T-helper 2 cell treated with Interferon-gamma antibody and Interleukin-4, amounts not matched to agents 5 μg/mL and 100 μg/mL, for 36 hours (primary cell): ENCODE measurements at places on chromosomes 11 and 22.
A peak's percentile ranks its signal among the peaks of the same experiment; 100 is the strongest.

- no peak for DNase-seq
Observed at GRCh38 chr11:122337241-122337640, 221.2 kb upstream of the BLID start.

DNA sequence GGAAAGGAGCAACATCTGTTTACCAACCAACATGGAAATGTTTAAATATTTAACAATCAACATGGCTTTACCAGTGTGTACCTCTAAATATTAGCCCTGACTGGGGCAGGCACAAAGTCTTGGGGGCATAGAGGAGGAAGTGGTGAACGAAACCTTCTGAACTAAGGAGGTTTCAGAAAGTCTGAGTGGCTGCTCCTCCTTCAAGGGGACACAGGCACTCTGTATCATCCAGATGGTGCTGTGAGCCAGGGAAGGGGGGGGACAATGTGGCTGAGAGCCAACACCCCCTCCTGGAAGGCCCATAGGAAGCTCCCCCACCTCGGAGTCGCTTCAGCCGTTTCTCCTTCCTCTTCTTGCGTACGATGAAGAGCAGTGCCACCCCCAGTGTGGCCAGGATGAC is 107.7 kb downstream of the CEP164 start:
- no peak for DNase-seq

DNA sequence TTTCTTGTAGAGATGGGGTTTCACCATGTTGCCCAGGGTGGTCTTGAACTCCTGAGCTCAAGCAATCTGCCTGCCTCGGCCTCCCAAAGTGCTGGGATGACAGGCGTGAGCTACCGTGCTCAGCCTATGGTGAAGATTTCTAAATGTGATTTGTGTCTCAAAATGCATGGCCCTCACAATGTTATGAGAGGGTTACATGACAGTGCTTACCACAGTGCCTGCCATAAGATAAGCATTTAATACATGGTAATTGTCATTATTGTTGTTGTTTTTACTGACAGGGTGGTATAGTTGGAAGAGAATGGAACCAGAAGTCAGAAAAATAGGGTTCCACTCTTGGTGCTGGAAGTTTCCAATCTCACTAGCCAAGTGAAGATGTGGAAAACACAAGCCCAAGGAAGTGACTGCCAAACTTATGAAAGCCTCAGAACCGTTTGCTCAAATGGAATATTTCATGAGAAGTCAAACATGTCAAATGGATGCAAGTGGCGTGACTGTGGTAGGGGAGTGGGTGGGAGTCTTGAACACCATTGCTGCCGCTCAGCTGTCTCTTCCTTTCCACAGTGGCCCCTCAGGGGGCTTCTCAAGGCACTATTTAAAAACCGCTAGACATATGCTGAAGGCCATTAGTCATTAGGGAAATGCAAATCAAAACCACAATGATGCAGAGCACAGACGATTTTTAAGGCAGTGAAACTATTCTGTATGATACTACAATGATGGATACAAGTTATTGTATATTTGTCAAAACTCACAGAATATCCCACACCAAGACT is 29.1 kb upstream of the LMO2 start:
- peak; percentile 4 for DNase-seq

- no peak for DNase-seq
Observed at GRCh38 chr22:39486951-39487825, 14.9 kb upstream of the MIEF1 start.

- DNase-seq: no peak
Observed at GRCh38 chr11:103871923-103872551, 164.4 kb upstream of the DDI1 start.

GRCh38 chr11:56750190-56750589 is 1.7 kb upstream of the OR9G4 start:
- no peak for DNase-seq

GRCh38 chr22:22710719-22711531 is 66.5 kb downstream of the GGTLC2 start:
- peak; percentile 43 for DNase-seq

DNA sequence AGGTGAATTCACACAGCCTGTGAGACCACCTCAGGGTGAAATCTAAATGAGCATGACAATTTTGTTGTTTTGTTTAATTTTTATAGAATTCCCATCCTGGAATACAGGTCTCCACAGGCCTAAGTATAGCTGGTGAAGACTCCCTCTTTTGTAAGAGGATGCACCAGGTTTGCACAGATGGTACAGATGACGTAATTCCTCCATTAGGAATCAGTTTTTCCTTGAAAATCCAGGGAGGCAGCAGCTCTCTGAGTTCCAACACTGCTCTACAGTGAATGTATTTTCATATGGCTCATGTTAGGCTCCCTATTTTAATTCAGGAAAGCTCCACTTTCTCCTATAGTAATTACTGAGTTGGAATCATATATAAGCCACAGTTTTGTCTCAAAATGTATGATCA is 47.2 kb downstream of the USP28 start:
- DNase-seq: no peak

- peak; percentile 23 for DNase-seq
Observed at GRCh38 chr11:63573881-63574855, 11.0 kb upstream of the PLAAT2 start.

DNA sequence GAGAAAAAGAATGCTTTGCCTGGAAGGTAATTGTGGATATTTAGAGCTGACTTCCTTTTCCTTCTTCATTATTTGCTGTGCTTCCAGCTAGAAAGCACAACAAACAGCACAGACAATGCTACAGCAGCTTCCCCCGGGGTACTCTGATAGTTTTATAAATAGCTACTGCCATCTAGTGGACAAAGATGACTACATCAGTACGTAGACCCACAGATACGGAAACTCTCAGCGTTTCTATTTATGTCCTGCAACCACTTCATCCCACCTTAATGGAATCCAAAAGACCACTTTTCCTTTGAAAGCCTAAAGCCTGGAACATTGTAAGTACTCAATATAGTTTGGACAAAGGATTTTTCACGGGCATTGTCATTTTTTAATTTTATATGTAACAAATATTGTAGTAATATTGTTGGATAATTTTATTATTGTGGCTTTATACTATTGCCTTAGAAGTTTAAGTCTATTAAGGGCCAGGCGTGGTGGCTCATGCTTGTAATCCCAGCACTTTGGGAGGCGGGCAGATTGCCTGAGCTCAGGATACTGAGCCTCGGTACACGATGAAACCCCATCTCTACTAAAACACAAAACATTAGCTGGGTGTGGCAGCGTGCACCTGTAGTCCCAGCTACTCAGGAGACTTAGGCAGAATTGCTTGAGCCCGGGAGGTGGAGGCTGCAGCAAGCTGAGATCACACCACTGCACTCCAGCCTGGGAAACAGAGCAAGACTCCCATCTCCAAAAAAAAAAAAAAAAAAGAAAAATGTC is 7.5 kb downstream of the HSPA8 start:
- DNase-seq: no peak

- no peak for DNase-seq
Observed at GRCh38 chr11:2088746-2089535, 50.2 kb downstream of the IGF2 start.

GRCh38 chr11:83282084-83282716 is 4.0 kb downstream of the CCDC90B start:
- no peak for DNase-seq

- no peak for DNase-seq
Observed at GRCh38 chr22:28142361-28142961, 223.4 kb upstream of the PITPNB start.

- no peak for DNase-seq
Observed at GRCh38 chr11:36412781-36413383, 97.2 kb downstream of the TRAF6 start.

DNA sequence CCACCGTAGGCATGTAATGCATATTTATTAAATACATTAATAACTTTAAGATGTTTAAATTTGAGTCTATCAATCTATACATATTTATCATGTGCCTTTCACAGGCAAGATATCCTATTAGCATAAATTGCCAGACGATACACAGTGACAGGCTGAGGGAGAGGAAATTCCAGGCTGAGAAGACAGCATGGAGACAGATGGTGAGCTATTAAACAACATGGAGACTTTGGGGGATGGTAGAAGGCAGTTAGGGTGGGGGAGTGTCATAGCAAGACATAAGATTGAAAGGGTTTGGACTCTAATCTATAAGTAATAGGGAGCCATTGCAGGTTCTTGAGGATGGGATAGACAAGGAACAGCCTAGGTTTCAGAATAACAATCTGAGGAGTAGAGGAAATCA is 138.5 kb downstream of the NXPE2 start:
- DNase-seq: no peak

- DNase-seq: no peak
Observed at GRCh38 chr11:39247570-39248137, 2211.8 kb downstream of the LRRC4C start.

- DNase-seq: no peak
Observed at GRCh38 chr22:36610056-36610455, 81.1 kb upstream of the EIF3D start.

GRCh38 chr11:33701302-33702230 is 940 bp upstream of the C11orf91 start:
- DNase-seq: no peak

GRCh38 chr11:96303980-96304379 is 39.0 kb downstream of the MAML2 start:
- no peak for DNase-seq

- no peak for DNase-seq
Observed at GRCh38 chr11:24543771-24544170, 46.9 kb downstream of the LUZP2 start.

GRCh38 chr22:46740910-46741780 is 3.1 kb upstream of the CERK start:
- no peak for DNase-seq

DNA sequence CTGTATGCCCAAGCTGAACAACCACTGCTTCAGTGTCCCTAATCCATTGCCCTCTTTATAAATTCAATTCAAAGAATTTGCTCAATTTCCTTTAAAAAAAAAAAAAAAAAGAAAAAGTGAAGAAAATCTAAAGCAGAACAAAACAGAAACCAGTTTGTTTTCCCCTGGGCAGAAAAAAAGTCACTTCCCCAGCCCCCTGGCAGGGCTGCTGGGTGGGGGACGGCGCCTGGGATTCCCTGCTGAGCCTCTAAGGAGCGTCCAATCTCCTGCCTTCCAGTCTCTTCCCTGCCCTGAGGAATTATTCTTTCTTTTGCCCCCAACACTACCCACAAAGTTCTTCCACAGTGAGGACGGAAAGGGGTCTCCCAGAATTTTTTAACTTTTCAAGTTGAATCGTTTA is 23.9 kb downstream of the DKK3 start:
- no peak for DNase-seq

- DNase-seq: no peak
Observed at GRCh38 chr11:84056653-84057376, 770.6 kb upstream of the CCDC90B start.

- peak; percentile 17 for DNase-seq
Observed at GRCh38 chr22:24803064-24803542, 2.9 kb upstream of the SGSM1 start.

DNA sequence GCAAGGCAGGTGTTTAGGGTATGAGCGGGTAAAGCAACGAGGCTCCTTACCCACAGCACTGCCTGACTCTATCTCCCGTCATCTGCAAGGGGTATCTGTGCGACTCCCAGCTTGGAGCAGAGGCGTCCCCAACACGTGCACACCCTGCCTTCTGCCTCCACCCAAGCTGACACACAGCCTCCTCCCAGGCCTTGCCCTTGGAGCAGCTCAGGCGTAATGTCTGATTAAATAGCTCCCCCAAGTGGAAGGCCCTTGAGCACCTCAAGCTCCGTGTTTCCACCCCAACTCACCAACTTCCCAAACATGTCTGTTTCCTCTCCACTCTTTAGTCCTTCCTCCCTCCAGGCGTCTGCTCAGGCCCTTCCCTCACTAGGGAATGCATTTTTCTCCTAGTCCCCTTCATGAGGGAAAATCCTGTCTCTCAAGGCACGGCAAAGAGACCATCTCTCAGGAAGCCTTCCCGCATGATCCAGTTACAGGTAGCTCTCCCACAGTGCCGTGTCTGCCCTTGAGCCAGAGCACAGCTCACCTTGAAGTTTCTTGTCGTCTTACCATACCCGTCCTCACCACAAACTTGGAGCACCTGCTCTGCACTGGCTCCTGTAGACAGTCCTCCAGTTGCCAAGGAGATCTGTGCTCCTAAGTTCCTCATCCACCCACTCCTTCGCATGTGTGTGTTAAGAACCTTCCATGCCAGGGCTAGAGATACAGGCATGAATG is 15.8 kb downstream of the CYB5R2 start:
- no peak for DNase-seq

DNA sequence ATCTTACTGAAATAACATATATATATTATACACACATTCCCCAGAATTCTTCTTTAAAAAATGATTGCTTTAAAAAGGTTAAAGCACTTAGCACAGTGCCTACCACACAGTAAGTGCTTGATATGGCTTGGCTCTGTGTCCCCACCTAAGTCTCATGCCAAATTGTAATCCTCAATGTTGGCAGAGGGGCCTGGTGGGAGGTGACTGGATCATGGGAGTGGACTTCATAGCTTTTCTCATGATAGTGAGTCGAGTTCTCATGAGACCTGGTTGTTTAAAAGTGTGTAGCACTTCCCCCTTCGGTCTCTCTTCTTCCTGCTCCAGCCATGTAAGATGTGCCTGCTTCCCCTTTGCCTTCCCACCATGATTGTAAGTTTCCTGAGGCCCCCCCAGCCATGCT is 6.2 kb downstream of the CRYAB start:
- DNase-seq: no peak

- DNase-seq: no peak
Observed at GRCh38 chr22:27170491-27170890, 513.1 kb downstream of the MIAT start.

DNA sequence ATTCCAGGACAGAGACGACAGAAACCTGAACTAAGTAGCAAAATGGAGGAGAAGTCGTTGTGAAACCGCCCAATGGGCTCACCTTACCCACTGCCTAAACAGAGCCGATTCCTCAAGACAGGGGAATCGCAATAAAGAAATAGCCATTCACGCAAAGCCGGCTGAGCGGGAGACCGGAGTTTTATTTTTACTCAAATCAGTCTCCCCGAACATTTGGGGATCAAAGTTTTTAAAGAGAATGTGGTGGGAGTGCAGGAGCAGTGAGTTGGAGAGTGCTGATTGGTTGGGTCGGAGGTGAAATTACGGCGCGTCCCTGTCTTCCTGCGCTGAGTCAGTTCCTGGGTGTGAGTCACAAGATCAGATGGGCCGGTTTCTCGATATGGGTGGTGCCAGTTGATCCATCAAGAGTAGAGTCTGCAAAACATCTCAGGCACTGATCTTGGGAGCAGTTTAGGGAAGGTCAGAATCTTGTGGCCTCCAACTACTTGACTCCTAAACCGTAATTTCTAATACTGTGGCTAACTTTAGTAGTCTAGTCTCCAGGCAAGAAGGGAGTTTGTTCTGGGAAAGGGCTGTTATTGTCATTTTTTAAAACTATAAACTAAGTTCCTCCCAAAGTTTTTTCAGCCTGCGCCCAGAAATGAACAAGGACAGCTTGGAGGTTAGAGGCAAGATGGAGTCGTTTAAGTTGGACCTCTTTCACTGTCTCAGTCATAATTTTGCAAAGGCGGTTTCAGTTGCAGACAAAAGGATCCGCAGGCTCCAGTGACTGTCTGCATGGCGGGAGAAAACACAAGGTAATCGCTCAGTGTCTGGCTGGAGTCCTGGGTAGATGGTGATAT is 34.1 kb downstream of the OR4D9 start:
- no peak for DNase-seq

- DNase-seq: no peak
Observed at GRCh38 chr11:128840783-128841182, 26.3 kb downstream of the KCNJ1 start.

- DNase-seq: no peak
Observed at GRCh38 chr11:105219269-105219668, 79.7 kb upstream of the CARD18 start.
